T-helper 1 cell (primary cell): ENCODE measurements at places on chromosomes 2 and 18.

- no peak for DNase-seq
Observed at GRCh38 chr2:43233218-43234212, 7.1 kb upstream of the ZFP36L2 start.

DNA sequence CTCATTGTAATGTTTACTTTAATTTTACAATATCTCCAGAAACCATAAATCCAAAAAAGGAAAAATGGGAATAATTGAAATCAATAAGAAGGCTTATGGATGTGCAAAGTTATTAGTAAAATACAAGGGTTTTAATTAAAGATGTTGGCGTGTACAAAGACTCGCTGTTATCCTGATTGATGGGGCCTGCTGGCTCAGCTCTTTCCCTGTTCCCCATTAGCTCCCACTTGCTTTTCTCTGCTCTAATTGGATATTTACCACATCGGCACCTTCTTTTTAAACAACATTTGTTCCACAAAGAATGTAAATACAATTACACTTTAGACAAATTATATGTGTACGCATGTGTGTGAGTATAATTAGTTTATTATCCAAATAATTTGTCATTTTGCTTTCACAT is 796.6 kb downstream of the ERBB4 start:
- DNase-seq: no peak

DNA sequence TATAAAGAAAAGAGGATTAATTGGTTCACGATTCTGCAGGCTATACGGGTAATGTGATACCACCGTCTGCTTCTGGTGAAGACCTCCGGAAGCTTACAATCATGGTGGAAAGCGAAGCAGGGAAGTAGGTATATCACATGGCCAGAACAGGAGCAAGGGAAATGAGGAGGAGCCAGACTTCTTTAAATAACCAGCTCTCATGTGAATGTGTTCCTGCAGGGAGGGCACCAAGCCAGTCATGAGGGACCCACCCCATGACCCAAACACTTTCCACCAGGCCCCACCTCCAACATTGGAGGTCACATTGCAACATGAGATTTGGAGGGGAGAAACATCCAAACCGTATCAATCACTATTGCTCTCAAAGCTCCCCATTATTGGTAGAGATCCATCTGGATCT is 61.8 kb downstream of the EFEMP1 start:
- DNase-seq: no peak

DNA sequence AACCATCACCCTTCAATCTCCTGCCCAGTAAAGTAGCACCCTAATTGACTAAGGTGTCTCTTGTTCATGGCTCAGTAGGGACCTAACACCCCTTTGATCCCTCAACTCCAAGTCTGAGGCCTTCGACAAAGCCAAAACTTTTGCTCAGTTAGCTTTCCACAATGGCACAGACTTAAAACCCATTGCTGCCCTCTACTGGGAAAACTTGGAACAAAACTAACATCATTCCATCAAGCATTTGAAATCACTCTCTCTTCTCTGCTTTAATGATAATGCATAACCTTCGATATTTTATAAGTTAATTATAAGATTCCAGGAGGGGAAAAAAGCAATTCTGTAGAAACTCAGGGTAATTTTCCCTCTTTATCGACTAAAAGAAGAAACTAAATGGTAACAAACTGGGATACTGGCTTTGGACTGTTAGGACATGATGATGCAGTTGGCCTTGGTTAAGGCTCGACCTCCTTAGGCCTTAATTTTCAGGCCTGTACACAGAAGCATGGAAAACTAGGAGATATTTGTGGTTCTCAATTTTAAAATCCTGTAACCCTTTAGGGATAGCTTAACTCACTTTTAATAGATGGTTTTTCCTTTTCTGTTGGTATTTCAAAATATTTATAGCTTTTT is 127.8 kb downstream of the STK39 start:
- peak; percentile 3 for DNase-seq

DNA sequence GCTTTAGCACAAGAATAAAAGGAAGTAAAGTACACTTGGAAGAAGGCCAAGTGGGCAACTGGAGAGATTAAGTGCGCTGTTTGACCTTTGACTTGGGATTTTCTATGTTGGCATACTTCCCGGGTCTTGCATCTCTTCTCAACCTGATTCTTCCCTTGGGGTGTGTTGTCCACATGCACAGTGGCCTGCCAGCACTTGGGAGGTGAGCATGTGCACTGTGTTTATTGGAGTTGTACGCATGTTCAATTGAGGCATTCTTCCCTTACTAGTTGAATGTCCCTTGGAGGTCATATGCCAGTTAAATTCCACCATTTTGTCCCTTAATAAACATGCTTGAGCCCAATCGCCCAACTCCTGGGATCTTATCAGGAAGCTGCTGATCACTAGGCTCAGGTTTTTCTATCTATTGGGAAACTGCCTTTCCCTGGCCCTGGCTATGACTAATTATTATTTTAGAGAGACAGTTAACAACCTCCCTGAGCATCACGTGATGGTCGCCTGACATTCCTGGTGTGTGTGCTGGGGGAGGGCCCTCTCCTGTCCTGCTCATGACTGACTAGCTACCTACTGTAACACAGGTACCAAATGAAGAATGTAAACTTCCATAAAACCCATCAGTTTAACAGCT is 62.5 kb upstream of the RAPGEF4 start:
- DNase-seq: no peak

DNA sequence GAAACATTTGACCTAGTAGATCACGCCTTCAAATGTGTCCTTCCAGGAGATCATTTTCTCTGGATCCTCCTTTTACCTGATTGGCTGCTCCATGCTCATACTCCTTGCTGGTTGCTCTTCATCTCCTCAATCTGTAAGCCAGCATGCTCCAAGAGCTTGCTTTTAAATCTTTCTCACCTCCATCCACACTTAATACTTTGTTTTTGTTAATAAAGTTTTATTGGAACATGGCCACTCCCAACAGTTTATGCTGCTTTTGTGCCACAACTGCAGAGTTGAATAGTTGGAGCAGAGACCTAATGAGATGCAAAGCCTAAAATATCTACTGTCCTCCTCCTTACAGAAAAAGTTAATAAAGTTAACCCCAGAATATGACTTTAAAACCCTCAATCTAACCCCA is 60.0 kb downstream of the KLHL14 start:
- DNase-seq: no peak

- DNase-seq: no peak
Observed at GRCh38 chr2:51084750-51085149, 52.8 kb upstream of the NRXN1 start.

DNA sequence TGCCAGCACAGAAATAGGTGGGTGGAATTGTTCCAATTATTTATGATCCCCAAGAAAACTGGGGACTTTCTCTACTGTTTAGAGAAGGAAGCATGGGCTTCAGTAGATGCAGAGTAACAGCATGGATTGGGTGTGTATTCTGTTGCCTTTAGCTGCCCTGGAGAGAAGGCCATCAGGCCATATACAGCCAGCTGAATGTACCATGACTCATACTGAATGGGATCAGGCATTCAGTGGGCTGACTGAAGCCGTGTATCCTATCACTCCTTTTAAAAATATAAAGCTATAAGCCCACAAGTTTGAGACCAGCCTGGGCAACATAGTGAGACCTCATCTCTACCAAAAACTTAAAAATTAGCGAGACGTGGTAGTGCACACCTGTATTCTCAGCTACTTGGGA is 16.7 kb upstream of the PLEKHM3 start:
- DNase-seq: no peak

GRCh38 chr2:170530284-170530745 is 184.8 kb upstream of the SP5 start:
- no peak for DNase-seq

DNA sequence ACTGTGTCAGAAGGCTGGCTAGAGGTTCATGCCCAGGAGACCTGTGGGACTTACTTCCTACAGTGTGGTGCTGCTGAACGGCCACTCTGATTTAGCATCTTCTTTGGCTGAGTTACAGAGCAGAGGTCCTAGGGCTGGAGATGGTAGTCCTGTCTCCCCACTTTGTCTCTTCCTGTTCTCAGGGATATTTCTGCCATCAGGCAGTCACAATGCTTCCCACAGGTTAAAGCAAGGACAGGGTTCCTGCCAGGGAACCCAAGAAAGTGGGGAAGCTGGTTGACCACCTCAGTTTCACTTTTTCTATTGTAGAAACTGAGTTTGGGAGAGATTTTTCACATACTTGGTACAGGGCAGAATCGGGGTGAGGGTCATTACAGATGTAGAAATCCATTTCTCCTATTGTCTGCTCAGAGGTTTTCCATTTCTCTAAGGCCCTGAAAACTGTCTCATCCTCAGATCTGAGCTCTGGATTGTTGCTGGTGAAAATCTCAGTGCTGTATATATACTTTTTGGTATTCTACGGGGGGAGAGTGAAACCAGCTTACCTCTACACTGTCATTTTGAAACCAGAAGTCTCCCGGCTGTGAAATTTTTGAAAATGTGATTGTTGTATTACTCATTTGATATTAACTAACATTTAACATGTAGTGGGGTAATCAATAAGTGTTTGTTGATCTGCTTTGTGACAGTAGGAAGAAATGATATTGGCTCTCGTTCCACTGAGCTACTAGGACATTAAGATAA is 37.0 kb upstream of the MEP1B start:
- DNase-seq: no peak

- no peak for DNase-seq
Observed at GRCh38 chr2:133130548-133131246, 437.6 kb downstream of the NCKAP5 start.

GRCh38 chr2:33343387-33343895 is 133.0 kb upstream of the RASGRP3 start:
- no peak for DNase-seq

- no peak for DNase-seq
Observed at GRCh38 chr2:85850451-85850850, 38.3 kb downstream of the ST3GAL5 start.

- DNase-seq: peak; percentile 57
Observed at GRCh38 chr2:110858135-110858725, 125.9 kb downstream of the ACOXL start.

GRCh38 chr2:45009928-45010701 is 863 bp upstream of the SIX2 start:
- DNase-seq: no peak

GRCh38 chr2:30112561-30112960 is 34.2 kb upstream of the YPEL5 start:
- no peak for DNase-seq

- no peak for DNase-seq
Observed at GRCh38 chr2:159226608-159227385, 59.7 kb downstream of the WDSUB1 start.

DNA sequence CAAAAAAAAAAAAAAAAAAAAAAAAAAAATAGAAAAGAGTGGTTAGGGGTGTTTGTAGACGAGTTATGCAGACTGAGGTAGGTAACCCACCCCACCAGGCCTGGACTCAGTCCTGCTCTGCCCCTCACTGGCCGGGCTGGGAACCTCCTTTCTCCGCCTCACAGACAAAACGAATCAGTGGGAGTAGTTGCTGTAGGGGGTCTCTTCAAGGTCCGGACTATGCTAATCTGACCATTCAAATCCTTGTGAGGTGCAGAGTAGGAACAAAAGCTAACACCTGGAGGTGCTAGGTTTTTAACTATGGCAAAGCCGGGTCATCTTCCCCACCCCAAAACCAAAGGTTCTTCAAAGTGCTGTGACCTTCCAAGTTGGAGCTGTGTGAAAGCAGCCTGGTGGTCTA is 223.7 kb downstream of the SLC4A3 start:
- no peak for DNase-seq

DNA sequence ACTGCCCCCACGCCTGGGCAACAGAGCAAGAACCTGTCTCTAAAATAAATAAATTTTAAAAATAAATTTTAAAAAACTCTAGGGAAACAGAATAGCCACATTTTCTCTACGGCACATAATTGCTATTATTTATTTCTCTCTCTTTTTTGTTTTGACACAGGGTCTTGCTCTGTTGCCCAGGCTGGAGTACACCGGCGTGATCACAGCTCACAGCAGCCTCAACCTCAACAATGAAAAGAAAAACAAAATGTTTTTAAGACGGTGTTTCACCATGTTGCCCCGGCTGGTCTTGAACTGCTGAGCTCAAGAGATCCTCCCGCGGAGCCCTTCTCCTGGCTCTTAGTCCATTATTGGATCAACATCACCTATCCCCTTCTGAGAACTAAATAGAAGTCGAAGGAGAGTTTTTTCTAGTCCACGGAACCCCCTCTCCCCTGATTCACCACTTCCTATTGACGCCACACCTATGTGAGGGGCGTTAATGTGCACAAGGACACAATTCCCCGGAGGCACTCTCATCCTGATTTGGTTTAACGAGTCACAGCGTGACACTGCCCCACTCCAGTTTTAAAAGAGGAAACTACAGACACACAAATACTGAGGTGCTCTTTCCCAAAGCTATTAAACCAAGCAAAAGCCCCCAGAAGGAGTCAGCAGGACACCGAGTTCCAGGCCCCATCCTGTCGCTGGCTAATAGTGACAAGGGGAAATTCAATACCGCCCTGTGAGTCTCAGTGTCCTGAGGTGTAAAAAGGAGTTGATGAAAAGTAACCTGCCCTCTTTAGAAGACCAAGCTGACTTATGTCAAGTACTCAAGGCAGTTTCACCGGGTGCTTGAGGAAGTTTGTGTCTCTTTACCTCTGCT is 1.1 kb downstream of the NPC1 start:
- peak; percentile 22 for DNase-seq

- DNase-seq: no peak
Observed at GRCh38 chr18:52844323-52844722, 504.3 kb downstream of the DCC start.

DNA sequence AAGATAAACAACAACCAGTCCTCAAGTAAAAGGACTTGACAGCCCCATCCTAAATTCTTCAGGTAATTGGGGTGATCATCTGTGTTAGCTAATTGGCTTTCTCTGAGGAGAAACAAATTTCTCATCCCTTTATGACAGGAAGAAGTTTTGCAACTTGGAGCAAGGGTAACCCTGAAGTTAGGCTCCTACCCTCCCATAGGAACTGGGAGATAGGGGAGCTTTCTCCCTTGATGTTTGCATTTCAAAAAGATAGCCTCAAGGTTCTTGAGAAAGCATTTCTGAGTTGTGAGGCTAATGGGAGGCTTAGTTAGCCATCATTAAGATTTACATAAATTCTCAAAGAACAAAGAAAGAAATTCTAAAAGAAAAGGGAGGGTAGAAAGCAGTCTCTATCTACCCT is 95.4 kb downstream of the MAP2 start:
- DNase-seq: no peak

GRCh38 chr2:217836901-217837491 is 165.8 kb downstream of the TNS1 start:
- DNase-seq: no peak

DNA sequence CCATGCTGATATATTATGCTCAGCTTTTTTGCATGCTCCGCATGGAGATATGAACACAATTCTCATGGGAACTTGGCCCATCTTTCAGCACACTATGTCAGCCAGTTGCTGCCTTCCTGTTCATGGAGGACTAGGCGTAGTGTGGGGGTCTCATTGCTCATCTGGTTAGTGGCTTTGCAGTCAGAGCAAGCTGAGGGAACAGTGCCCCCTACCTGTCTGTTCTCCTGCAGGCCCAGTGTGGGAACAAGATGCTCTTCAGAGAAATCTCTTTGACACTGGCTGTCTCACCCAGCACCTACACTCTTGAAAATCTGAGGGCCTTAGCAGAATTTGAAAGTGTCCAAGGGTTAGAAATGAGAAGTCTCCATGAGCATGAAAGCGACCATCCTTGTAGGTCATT is 47.1 kb downstream of the SPTBN1 start:
- DNase-seq: peak; percentile 23

GRCh38 chr2:8418721-8419120 is 263.1 kb upstream of the ID2 start:
- no peak for DNase-seq
